Pons (tissue), 1 donor: ENCODE measurements at places on chromosomes 12 and 14.
A peak's percentile ranks its signal among the peaks of the same experiment; 100 is the strongest.

DNA sequence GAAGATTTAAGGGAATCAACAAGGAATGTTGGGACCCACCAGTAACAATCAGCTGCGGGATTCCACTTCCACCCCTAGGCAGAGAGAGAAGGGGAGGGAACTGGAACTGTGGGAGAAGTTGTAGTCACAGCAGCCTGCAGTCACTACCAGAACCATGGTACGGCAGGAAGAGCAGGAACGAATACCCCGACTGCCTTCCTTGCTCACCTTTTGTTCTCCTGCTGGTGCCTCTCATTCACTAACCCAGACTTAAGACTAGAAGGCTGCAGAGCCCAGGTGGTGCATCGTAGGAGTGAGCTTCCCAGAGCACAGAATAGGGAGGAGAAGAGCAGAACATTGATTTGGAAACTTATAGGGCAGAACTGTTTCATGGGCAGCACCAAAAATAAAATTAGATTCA lies 154.2 kb downstream of the DYRK2 start:
- DNase-seq = no peak

GRCh38 chr14:99687284-99688209 lies 3.4 kb downstream of the CYP46A1 start:
- no peak for DNase-seq

DNA sequence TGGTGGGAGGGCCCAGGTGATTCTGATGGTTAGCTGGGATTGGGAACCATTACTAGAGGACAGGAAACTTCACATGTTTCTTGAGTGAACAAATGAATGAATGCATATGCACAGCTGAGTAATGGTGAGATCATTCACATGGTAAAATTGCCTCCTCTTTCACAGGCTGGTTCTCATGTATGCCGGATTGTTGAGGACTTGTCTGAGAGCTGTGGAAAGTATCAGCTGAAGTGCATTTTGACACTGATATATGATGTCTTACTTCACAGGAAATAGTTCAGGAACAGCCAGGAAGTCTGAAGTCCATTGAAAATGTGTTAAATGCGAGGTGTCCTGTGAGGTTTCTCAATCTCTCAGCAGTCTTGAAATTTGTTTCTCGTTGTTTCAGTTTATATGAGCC lies 77.6 kb upstream of the DACT1 start:
- DNase-seq = no peak

- no peak for DNase-seq
Measured at GRCh38 chr14:60482743-60483142, 3.1 kb downstream of the C14orf39 start.

- no peak for DNase-seq
Measured at GRCh38 chr12:25058012-25058411, 109.1 kb upstream of the BCAT1 start.

DNA sequence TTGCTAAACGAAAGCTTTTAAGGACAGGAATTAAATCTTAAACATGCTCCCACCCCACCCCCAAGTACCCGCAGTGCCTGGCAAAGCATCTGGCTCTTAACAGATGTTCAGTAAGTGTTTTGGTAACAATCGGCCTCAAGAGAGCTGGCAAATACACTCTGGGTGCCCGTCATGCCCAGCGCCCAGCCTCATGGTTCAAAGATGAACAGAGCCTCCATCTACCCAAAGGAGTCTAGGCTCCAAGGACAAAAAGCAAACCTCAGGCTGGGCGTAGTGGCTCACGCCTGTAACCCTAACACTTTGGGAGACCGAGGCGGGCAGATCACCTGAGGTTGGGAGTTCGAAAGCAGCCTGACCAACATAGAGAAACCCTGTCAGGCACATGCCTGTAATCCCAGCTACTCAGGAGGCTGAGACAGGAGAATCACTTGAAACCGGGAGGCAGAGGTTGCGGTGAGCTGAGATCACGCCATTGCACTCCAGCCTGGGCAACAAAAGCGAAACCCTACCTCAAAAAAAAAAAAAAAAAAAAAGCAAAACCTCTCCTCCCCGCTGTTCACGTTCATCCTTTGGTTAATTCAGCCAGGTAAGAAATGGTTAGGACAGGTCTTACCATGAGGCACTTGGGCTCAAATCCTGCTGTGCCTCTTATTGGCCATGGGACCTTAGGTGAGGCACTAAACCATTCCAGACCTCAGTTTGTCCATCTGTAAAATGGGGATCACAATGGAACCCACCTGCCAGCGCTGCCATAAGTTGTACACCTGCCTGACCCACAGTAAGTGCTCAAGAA lies 151.3 kb downstream of the BCL11B start:
- DNase-seq = no peak

DNA sequence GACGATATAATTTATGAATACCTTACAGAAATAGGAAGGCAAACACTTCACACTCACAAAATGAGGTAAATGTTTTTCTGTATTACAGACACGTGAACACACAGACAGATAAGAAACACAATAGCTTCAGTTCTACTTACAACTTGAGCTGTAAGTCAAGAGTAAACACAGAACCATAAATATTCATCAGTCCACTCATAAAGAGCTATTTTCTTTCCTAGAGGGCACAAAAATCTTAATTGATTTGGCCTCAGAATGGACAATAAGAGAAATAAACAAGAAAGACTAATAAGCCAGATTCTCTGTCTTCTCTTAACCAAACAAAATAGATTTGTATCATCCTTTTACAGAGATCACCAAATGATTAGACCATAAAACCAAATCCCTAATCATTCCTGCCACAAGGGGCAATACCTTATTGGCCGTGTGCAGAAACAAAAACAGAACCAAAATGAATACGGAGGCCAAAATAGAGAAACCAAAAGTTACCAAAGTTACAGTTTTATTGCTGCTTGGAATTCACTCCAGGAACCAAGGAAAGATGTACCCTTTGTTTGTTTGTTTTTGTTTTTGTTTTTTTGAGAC lies 38.1 kb upstream of the GARIN2 start:
- DNase-seq = peak; percentile 90

DNA sequence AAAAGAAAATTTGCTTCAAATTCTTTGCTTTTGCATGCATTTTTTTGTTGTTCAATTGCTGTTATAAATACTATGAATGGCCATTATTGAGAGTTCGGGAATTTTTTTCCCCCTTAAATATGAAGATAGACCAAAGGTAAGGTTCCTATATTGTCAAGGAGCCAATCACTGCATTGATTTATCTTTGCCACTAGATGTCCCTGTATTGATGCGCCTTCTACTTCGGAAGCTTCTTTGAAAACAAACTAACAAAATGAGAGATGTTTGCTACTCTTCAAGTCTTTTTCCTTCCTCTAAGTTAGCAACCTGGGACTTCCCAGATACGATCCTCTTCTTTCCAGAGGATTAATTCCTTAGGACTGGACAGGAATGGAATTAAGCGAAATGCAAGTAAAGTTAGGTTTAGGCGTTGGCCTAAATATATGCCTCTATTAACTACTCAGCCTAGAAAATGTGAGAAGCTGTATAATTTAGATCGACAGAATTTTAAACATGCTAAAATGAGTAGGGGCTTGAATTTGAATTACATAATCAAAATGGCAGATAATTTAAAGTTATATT lies 318.1 kb downstream of the AEBP2 start:
- peak; percentile 42 for DNase-seq

DNA sequence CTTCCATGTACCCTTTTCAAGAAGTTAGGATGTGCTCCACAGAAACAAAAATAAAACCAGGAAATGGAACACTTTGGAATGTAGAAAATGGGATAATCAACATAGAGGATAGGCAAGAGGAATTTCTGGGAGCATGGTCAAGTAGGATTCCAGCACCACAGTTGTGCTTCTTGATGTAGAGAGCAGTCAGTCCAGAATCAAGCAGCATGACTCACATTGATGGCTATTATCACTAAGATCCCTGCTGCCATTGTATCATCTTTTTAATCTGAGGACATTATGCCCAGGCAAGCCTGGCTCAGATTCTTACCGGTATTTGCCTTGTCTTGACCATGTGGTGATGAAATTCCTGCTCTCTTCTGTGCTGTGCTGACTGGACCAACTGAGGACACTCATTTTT lies 5.7 kb downstream of the ETFRF1 start:
- DNase-seq = no peak

GRCh38 chr12:86613311-86613710 lies 357.1 kb upstream of the MGAT4C start:
- no peak for DNase-seq

DNA sequence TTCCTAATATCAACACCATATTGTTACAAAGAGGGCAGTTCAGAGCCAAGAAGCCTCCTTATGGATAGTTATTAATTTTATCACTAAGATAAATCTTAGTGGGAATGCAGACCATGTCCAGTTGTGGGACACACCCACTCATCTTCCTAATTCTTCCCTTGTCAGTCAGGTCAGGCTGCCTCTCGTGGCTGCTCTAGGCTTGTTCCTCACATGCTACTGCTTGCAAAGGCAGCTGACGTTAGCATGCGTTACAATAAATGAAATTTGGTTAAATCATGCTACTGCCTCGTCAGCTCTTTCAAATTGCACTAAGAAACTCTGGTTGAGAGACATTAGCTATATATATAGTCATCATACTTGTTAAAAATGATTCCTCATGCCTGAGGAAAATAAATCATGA lies 108.4 kb downstream of the CAND1 start:
- no peak for DNase-seq

- DNase-seq = peak; percentile 5
Measured at GRCh38 chr12:42859612-42860011, 270.1 kb upstream of the PRICKLE1 start.

- DNase-seq = peak; percentile 26
Measured at GRCh38 chr12:23760495-23760894, 189.0 kb downstream of the SOX5 start.

- no peak for DNase-seq
Measured at GRCh38 chr12:108622421-108622820, 11.3 kb downstream of the SELPLG start.

DNA sequence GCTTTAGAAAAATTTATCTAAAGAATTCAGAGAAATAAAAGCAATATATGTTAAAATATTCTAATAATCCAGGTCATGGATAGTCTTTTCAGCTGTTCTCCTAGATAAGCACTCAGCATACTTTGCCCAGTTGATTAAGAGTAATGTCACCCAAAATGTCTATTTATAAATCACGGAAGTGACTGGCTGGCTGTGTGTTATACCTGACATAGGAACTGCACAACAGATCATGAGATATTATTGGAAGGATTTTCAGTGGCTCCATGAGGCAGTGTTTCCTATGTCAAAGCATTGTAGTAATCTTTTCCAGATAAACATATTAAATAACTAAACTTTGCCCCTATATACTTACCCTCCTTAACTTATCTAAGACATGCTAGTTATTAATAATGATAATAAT lies 128.8 kb downstream of the ITPR2 start:
- DNase-seq = no peak

DNA sequence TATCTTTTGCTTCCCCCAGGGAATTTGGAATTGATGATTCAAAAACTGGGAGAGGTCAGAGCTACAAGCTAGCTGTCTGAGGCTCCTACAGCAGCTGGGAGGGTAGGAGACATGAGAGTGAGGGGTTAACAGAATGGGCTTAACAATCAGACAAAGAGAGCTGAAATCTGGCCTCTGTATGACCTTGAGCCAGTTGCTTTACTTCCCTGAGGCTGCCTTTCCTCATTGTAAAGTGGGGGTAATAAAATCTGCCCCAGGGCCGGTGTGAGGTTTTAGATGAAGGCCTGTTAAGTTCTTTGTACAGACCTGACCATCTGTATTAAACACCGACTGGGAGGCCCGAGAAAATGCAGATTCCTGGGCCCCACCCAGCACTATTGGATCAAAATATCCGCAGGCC lies 164.3 kb upstream of the NOS1 start:
- DNase-seq = no peak

GRCh38 chr14:105068818-105069217 lies 3.6 kb upstream of the GPR132 start:
- DNase-seq = no peak

- DNase-seq = no peak
Measured at GRCh38 chr14:22007363-22007762, 333.7 kb upstream of the OR4E1 start.

- DNase-seq = no peak
Measured at GRCh38 chr12:51320695-51321320, 3.2 kb downstream of the BIN2 start.
